ENCODE measurements at places on chromosomes 2 and 18.

DNA sequence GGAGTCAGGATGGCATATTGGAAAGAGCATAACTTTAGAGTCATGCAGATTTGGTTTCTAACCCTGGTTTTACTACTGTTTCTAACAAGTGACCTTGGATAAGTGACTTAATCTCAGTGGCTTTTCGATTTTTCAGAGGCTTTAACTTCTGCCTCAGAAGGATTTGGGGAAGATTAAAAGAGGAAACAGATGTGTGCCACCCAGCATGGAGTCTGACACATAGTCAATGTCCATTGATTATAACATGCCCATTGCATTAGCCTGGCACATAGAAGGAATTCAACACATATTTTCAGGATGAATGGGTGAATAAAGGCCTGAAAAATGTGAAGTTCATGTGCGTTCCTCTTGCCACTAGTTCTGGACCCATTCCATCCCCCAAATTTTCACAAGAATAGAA lies 438.2 kb downstream of the EPHA4 start:
- DNase-seq: no peak

GRCh38 chr18:11726556-11726955 lies 37.5 kb downstream of the GNAL start:
- no peak for DNase-seq

DNA sequence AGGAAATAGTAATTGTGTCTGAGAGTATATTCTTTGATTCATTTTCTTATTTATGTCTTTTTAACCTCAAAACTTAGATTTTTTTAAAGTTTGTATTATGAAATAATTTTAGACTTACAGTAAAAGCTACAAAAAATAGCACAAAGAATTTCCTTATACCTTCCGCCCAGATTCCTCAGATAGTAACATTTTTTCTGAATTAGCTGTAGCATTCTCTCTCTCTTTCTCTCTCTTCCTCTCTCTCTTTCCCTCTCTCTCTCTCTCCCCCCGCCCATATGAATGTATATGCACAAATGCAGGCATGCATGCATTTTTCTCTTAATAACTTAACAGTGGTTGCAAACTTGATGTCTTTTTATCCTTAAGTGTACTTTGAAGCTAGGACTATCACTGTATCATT lies 361.1 kb upstream of the NRP2 start:
- no peak for DNase-seq

DNA sequence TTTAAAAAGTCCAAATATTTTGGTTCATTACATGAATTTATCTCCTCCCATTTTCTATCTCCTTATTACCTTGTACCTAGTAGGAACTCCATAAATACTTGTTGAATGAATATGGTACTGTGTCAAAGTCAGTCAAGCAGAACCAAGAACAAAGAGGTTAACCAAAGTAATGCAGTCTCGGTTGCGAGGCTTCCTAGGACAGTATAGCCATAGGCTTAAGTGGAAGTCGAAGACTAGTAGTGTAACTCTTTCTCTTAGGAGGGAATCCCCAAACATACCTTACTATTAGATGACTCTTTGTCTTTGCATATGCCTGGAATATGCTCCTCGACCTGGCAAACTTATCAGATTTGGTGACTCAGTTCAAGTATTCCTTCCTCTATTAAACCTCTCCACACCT lies 4.8 kb downstream of the LIPT1 start:
- no peak for DNase-seq

GRCh38 chr2:178506101-178506500 lies 25.8 kb downstream of the PLEKHA3 start:
- DNase-seq: no peak

DNA sequence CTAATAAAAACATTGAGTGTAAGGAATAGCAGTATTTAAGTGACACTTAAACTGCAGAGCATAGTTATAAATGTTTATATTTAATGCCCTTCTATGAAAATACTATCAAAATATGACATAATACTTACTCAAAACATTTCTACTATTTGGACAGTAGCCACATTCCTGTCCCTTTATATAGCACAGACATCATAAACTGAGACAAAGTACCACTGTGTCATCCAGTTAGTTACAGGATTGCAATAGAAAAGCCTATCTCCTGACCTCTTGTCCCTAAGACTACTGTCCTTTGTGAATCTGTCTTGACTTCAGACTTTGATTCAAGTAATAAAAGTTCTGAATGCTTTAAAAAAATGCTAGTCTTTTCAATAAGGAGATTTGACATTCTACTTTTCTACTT lies 1528.5 kb upstream of the NXPH2 start:
- no peak for DNase-seq

- no peak for DNase-seq
Measured at GRCh38 chr18:68056936-68057335, 540.4 kb upstream of the DSEL start.

DNA sequence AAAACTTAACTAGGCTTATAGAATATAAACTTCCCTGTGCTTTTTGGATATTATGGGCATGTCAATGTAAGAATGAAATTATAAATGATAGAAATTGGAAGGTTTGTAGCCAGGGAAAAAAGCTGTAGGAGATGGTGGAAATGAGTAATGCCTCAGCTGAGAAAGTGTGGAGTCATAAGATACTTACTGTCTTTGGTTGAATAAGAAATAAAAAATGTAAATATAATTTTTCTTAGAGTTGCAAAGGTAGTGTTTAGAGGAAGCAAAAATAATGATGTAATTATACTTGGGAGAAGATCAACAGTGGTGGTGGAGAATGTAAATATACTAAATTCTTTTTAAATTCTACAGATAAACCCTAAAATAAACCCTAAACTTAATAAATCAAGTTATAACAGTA lies 26.2 kb upstream of the RND3 start:
- DNase-seq: no peak

- no peak for DNase-seq
Measured at GRCh38 chr2:175012516-175012915, 7.3 kb upstream of the CHN1 start.

DNA sequence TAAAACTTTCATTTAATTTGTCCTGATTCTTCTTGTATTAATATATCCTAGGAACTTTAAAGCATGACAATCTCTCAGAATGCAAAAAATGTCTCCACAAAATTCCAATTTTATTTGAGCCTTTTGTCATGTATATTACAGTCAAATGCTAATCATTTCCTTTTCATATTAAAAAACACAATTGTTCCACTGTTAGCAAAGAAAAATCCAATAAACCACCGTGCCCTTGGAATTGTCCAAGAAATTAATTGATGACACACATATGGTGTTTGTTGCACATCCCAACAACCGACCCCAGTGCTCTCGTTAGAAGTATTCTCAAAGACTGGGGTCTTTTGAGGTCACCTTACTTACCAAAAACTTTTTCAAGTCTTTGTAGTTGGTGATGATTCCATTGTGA lies 28.1 kb downstream of the GFPT1 start:
- no peak for DNase-seq

- no peak for DNase-seq
Measured at GRCh38 chr2:110864731-110865130, 132.4 kb downstream of the ACOXL start.

DNA sequence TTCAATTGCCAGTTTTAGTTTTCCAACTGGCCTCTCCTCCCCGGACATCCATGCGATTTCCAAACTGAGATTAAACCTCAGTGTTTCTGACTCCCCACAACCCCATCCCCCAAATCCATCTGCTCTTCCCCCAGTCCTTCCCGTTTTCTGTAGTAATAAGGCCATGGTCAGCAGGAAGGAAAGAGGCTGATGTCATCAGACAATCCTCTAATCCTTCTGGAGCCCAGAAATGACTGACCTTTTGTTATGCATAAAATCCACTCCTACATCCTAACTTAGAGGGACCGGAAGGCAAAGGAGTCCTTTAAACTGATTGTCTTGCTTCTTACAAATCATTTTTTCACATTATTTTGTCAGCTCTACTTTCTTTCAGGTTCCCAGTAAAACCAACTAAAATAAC lies 155.8 kb downstream of the INO80D start:
- DNase-seq: no peak

- no peak for DNase-seq
Measured at GRCh38 chr2:15795426-15795825, 144.9 kb upstream of the MYCN start.

DNA sequence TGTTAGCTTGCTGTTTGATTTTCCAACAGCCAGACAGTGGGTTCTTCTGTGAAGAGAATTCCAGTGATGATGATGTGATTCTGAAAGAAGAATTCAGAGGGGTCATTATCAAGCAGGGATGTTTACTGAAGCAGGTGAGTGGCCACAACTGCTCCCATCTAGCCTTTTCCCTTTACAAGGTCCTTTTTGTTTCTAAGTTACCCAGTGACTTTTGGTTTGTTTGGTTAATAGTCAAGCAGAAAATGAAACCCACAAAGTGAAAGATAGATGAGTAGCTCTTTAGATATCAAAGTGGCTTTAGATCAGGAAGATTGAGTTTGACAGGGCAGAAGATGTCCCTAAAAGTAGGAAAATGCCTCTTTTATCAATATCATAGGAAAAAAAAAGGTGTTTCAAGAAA lies 23.3 kb downstream of the PLEK start:
- no peak for DNase-seq

GRCh38 chr2:118936936-118937335 lies 5.1 kb upstream of the MARCO start:
- no peak for DNase-seq

- DNase-seq: no peak
Measured at GRCh38 chr18:59957957-59958356, 58.2 kb downstream of the PMAIP1 start.

GRCh38 chr2:234241656-234242458 lies 191.4 kb downstream of the SPP2 start:
- no peak for DNase-seq

All from stimulated activated CD8-positive, alpha-beta memory T cell treated with anti-CD3 and anti-CD28 coated beads, Interleukin-15, amount 100 ng/mL, for 24 hours (primary cell).